Esophagus squamous epithelium (tissue), 5 donors: ENCODE measurements at places on chromosomes 3 and 15.

- no peak for DNase-seq
Observed at GRCh38 chr3:188819939-188820338, 351.8 kb upstream of the TPRG1 start.

- DNase-seq: no peak
Observed at GRCh38 chr3:11784971-11785377, 61.7 kb downstream of the TAMM41 start.

DNA sequence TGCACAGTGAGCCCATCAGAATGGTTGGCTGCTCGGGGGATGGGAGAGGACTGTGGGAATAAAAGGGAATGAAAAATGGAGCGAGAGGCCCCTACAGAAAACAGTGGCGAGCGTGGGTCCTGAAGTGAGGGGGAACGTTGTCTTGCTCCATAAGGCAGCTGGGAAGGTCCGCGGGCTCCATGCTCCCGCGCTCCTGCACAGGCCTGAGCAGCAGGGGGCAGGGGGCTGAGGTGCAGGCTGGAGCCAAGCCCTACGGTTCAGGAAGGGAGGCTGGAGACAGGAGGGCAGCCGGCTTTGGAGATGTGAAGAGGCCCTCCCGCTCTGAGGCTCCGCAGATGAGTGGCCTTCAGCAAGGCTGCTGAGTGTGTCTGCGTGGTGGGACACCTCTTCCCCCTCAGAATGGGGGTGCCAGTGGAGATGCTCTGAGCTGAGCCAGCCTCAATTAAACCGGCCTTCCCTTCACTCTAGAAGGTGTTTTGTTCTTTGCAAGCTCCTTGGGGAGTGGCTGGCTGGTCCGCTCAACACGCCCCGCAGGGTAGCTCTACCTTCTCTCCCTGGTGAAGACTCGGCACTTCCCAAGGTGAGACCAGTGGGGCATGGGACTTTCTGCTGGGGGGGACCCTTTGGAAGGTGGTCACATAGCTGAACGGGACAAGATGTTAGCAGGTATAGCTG is 208.0 kb downstream of the XXYLT1 start:
- DNase-seq: no peak

GRCh38 chr3:47652142-47652541 is 73.5 kb upstream of the CSPG5 start:
- DNase-seq: no peak

DNA sequence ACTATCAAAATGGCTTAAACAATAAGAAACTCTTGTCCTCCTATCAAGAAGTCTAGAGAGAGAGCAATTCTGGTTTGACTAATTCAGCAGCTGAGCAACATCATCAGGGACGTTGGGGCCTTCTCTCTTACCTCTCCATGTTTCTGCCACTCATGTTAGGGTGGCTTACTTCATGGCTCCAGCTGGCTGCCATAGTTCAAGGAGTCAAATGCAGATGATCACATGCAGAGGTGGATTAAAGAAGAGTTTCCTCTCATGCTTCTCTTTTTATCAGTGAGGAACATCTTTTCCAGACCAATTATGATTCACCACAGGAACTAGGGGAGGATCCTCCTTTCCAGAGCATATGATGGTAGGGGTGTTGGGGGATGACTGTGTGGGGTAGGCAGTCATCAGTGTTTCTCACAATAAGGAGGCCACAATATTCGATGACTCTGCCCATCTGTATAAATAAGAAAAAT is 45.5 kb downstream of the NEK11 start:
- DNase-seq: no peak

DNA sequence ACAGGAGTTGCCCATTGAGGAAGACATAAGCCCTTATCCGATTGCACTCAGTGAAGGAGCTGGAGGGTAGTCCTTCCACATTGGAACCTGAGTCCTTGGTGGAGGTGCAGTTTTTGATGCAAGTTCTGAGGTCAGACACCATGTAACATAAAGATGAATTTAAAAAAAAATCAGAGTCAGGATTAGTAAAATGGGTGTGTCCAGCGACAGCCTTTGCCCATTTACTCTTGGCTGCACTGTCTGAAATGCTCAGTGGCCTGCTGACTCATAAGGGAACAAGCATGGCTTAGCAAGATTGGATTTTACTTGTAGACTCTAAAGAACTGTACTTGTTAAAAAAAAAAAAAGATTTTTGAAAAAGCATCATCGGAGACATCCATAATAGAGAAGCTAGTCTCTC is 241.1 kb upstream of the TOPAZ1 start:
- DNase-seq: no peak

GRCh38 chr3:51024765-51025632 is 350.3 kb downstream of the DOCK3 start:
- no peak for DNase-seq

DNA sequence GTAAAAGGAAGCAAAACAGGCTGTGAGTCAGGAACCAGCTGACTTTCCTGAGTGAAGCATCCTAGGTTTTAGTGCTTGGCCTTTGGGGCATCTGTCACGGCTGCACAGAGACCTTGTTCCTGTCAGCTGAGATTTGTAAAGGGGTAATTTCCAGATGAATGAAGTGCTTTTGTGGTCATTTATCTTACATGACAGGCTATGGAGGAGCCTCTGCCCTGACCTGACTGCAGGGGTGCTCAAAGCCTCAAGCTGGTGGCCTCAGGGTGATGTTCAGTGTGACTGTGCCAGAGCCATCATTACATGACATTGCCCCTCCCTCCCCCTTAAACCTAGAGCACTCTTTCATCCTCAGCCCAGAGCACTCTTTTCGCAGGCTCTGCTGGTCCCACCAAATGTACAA is 132.5 kb downstream of the ARNT2 start:
- no peak for DNase-seq

DNA sequence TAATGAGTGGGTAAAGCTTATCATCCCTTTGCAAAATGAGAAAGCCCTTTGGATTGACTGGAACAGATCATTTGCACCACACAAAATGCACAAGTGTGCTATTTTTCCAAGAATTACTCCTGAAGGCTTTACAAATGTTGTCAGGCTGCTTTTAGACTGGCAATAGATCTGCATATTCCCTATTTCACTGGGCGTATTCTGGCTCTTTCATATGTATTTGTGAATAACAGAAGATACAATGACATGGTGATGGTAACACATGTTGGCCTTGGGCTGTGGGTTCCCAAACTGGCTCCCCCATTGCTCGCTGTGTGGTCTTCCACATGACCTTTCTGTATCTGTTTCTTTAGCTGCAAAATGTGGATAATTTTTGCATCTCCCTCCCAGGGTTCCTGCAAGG is 303.4 kb upstream of the CHRM5 start:
- no peak for DNase-seq

GRCh38 chr3:33130144-33130543 is 16.3 kb downstream of the CRTAP start:
- no peak for DNase-seq

- no peak for DNase-seq
Observed at GRCh38 chr3:134846084-134846483, 51.0 kb downstream of the EPHB1 start.

DNA sequence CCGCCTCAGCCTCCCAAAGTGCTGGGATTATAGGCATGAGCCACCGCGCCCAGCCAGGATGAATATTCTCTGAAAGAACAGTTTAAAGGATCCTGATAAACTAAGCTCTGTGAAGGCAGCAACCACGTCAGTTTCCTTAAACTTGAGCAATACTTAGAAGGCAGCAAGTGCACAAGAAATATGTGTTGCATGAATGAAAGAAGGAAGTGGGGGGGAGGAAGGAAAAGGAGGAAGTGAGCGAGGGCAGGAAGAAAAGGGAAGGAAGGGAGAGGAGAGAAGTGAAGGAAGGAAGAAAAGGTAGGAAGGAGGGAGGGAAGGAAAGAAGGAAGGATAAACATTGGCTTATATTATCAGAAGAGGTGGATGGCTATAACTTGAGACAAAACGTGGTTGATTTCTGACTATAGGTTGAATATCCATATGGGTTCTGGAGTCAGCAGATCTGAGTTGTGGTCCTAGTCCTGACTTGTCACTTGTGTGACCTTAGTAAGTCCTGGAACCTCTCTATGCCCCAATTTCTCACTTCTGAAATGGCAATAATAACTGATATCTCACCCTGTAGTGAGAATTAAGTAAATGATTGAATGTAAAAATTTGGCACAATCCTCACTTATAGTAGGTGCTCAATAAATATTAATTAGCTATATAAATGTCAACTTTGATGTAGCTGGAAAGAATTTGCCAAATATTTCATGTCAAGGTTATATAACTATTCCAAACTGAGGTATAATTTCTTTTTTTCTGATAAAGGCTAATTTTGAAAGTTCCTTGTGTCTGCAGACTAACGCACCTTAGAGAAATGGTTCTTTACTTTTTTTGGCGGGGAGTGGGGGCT is 12.0 kb upstream of the SEMA4B start:
- no peak for DNase-seq

DNA sequence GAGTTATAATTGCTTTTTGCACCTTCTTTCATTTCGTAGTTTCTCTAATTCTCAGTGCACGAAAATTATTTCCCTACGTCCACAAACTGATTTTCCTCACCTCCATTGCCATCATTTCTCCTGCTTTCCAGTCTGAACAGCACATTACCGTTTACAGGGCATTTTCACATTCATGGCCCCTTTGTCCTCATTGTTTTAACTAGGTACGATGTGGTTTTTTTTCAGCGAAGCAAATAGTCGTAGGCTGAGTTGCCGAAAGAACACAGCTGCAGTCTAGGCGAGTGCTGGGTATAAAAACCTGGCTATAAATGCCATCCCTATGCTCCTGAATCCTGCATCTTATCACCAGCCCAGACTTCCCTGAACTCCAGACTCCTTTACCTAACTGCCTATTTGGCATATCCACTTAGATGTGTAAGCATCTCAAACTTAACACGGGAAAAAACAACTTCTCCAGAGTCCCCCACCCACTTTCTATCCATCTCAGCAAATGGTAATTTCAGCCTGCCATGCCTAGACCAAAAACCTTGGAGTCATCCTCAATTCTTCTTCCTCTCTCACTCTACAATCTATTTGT is 691 bp upstream of the FSIP1 start:
- no peak for DNase-seq

GRCh38 chr3:12430086-12430485 is 54.2 kb upstream of the TSEN2 start:
- DNase-seq: no peak

GRCh38 chr3:33115024-33115768 is 1.4 kb downstream of the CRTAP start:
- no peak for DNase-seq

DNA sequence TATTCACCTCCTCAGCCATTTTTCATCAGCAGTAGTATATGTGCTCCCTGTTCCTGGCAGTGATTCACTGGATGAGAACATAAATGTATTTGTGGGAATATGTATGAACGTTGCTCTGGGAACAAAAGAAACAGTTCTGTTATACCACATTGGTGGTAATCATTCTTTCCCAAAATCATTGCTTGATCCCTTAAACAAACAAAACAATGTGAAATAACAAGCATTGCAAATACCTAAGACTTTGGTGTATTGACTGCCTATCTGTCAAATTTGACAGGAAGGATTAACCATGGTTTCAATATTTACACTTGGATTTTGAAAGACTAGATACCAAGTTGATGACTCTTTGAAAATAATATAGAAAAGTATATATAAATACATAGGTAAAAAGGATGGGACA is 284.1 kb downstream of the FHIT start:
- DNase-seq: no peak

DNA sequence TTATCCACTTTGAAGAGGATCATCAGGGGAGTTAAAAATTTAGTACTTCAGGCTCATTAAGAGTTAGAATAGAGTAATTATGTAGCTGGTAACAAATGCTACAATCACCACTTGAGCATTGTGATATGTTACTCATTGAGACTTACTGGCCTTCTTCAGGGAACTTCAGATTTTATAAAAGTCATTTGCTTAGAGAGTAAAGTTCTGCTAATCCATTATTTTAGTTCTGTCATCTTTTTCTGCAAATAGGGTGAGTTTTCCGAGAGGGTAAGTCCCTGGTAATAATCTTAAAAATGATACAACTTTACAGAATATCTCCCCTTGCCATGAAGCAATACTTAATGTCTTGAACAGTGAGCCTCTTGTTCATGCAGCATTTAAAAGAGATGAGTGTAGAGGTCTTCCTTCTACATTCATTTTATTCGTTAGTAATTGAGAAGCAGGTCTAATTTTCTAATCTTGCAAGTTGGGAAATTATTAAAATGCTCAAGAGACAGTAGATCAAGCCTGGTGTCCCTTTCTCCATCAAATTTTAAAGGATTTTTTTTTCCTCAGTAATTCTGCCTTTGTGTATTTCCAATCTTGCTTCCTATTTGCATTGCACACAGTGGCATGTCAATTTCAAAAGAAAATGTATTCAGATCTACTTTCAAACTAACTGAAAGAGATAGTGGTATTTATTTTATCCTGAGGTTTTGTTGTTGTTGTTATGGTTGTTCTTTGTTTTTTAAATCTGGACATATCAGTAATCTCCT is 52.6 kb downstream of the MBNL1 start:
- DNase-seq: no peak

DNA sequence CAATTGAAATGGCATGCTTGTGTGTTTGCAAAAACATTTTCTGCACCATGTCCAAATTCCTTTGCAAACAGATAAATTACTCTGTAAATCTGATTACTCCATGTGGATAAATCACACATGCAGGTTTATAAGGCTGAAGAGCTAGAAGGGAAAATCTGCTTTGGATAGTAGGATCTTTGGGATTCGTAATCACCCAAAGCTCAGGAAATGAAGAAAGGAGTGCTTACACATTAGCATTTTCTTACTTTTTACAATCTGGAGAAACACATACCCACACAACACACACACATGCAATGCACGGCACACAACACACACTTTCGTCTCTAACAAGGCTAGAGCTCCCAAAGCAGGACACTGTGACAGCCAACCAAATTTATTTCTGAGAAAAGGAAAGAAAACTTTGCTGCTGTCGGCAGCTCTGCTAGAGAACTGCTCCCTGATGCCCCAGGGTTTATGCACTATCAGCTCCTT is 2.1 kb downstream of the LSAMP start:
- DNase-seq: no peak

DNA sequence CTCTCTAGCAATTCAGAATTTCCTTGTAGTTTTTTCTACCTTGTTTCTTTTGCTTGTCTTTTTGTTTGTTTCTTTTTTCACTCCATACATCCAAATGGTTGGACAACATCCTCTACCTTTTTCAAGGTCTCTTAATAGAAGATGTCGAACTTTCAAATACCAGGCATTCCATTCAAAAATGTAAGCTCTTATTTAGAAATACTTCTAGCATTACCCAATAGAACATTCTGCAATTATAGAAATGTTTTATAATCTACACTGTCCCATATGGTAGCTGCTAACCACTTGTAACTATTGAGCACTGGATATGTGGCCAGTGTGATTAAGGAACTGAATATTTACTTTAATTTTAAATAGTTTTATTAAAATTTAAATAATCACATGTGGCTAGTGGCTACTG is 196.2 kb upstream of the MRPL3 start:
- DNase-seq: no peak

DNA sequence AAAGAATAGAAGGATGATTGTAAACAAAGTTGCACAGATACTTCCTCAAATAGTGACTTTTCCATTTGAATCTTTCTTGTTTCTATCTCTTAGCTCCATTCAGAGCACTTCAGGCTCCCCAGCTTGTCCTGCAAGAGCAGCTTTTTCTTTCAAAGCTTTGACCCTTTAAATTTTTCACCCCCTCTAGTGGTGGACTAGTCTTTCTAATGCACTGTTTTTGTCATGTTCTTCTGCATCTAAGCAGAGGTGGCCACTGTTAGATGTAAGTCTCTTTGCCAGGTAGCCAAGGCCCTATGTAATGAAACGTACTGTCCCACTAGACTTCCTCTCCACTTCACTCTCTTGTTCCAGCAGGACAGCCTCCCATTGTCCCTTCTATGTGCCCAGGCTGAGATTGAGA is 74.0 kb upstream of the MANF start:
- no peak for DNase-seq
